H7 (cell line): ENCODE measurements at places on chromosomes 7 and 10. TPM values are rescaled to one million over a fixed set of nuclear protein-coding genes. Genes with fewer than 3 reads are reported as not detected.

- DNase-seq, result no peak
These were observed 2.5 kb downstream of the VSIR start for GRCh38 chr10:71770789-71771188.

GRCh38 chr7:45155941-45156340, 1.6 kb upstream of the RAMP3 start:
- DNase-seq, result no peak

Gene SH2B2
- 6.2 and 11.1 TPM in 2 replicates for total RNA-seq

- DNase-seq, result no peak
These were observed 12.6 kb downstream of the GTF2IRD1 start for GRCh38 chr7:74466196-74466813.

Gene DGKI
- 0.04 and 0.14 TPM in 2 replicates for total RNA-seq

GRCh38 chr10:1734288-1734687, 3.0 kb downstream of the ADARB2 start:
- no peak for DNase-seq

GRCh38 chr10:103926722-103927319, 8.8 kb upstream of the STN1 start:
- DNase-seq, result no peak
